A172 (cell line): ENCODE measurements at places on chromosomes 6 and 20. TPM values are rescaled to one million over a fixed set of nuclear protein-coding genes. Genes with fewer than 3 reads are reported as not detected.

- DNase-seq = no peak
These were observed 51.3 kb downstream of the GCLC start for GRCh38 chr6:53493635-53494025.

DNA sequence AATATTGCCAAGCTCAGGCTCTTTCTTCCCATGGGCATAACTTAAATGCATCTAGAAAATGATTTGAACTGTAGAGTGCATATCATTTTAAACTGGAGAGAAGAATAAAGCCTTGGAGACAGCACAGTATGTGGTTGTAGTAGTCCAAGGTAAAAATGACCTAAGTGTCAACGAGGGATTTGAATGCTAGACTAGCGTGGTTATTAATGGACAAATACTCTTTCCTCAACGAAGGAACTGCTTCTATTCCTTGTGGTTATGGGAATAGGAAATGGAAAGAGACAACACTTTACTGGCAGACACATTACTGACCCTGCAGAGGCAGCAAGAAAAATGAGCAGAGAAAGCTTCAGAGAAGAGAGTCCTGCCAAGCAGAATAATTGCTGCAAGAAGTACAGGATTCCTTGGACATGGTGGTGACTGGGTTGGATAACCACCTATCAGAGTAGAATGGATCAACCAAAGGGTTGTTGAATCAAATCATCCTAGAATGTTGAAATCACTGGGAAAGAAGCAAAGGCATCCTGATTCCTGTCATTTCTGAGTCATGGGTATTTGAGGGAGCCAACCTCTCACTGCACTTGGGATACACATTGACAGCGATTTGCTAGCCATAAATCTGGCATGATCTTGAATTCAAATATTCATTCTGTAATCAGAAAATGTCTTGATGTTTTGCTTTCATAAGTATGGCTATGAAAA lies 258.1 kb upstream of the EPHA7 start:
- no peak for DNase-seq

Gene CST5
- not detected in 2 replicates for total RNA-seq

- DNase-seq = no peak
These were observed 56.5 kb upstream of the DST start for GRCh38 chr6:56699066-56699654.

DNA sequence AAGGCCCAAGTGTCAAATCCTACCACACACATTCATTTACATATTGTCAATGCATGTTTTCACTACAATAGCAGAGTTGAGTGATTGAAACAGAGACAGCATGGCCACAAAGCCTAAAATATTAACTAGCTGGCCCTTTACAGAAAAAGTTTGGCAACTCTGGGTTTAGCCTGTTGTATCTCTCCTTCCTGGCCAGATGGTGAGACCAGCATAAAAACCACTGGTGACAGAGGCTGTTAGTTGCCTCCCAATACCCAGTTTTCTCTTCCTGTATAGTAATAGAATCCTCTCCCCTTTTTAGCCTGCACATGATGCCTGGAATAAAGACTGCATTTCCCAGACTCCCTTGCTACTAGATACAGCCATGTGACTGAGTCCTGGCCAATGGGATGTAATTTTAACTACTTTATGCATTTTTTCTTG lies 100.0 kb upstream of the TAB2 start:
- DNase-seq = no peak

Gene FKBP1A
- 149 and 200 TPM in 2 replicates for total RNA-seq

Gene CDH22
- not detected in 2 replicates for total RNA-seq

Gene PAK5
- total RNA-seq = not detected in 2 replicates

DNA sequence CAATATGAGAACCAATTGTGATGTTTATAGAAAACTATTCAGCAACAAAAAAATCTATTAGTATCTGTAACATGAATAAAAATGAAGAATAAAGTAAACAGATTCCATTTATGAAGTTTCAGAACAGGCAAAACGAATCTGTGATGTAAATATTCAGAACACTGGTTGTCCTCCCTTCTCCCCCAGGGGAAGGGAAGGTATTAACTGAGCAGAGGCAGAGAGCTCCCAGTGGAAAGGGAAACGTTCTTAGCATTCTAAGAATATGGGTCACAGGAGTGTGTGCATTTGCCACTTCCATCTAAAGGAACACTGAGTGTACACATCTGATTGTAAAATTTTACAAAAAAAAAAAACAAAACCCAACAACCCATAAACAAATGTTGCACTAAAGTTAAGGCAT lies 23.1 kb downstream of the SPAG4 start:
- no peak for DNase-seq

Gene DDO
- total RNA-seq = 3.5 and 6.0 TPM in 2 replicates

GRCh38 chr6:38460186-38460585 lies 179.5 kb downstream of the BTBD9 start:
- DNase-seq = no peak

Gene EBF4
- 5.2 and 7.2 TPM in 2 replicates for total RNA-seq

DNA sequence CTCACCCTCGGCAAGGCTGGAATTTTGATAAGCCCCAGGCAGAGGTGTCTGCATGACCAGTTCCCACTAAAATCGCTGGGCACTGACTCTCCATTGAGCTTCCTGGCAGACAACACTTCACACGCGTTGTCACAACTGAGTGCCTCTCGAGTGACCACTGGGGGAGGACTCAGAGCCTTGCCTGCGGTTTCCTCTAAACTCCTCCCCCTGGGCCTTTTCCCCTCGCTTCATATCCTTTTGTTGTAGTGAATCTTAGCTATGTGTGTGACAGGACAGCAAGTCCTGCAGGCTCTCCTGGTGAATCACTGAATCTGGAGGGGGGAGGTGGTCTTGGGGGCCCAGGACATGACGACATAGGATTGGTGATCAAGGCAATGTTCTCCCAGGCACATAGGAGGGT lies 670.8 kb downstream of the PRKN start:
- DNase-seq = peak; percentile 47

GRCh38 chr6:149834513-149835481 lies 29.4 kb downstream of the LRP11 start:
- DNase-seq = peak; percentile 60

Gene C20orf96
- 3.1 and 3.8 TPM in 2 replicates for total RNA-seq

DNA sequence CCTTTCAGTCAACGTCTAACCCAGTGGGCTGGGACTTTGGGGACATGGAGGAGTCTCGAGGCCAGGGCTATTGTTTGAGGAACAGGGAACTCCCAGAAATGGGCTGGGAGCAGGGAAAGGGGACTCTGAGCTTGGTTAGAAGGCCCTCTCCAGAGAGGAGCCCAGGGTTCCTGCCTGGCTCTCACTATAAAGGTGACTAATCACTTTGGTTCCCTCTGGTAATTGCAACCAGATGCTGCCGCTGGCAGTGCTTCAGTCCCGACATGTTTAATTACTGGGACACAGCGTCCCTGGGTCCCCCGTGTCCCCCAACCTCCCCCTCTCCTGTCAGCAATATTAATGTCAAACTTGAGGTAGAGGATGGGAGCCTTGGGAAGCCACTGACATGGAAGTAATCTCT lies 5.0 kb upstream of the GDF5 start:
- DNase-seq = peak; percentile 91

GRCh38 chr20:35893942-35894341 lies 60.4 kb downstream of the SCAND1 start:
- no peak for DNase-seq

Gene RIPOR2
- 0.53 TPM in 1 of 2 replicates, not detected in the other for total RNA-seq

DNA sequence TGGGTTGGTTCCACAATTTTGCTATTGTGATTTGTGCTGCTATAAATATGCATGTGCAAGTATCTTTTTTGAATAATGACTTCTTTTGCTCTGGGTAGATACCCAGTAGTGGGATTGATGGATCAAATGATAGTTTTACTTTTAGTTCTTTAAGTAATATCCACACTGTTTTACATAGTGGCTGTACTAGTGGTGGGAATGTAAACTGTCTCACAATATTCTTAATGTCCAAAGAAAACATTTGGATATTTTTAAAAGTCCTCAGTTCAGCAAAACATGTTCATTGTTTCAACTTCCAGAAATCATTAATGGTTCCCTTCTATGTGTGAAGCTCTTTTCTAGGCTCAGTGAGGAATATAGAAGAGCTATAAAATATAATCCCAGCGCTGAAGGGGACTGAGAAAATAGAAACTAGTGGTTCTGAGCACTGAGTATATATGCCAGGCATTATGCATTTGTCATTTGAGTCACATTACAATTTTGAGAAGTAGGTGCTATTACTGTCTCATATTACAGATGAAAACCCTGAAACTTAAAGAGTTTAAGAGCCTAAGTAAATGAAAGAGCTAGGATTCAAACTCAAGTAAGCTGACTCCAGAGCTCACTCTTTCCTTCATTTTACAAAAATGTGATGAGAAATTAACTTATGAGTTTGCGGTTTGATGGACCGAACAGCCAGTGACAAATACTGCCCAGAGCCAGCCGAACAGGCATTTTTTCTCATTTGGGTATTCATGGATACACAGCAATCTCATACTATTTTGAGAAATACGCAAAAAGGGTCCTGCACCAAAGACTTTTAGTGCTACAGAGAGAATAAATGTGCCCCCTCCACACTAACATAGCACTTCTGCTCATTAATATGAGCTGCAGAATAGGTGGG lies 250.1 kb downstream of the TBX18 start:
- no peak for DNase-seq

DNA sequence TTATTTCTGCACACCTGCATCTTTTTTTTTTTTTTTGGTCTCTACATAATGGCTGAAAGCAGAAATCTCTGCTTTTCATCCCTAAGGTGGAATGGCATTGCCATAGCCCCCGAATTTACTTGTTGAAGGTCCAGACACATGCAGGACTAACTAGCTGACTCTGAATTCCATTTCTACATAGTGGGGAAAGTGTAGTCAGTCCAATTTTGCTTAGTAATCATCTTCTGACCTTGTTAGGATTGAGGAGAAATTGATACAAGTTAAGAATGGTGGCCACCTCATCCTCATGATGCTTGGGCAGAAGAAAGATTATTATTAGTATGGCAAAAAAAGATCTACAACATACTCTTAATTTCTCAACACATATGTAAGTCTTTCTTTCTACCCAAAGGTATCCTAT lies 16.4 kb upstream of the FAM83B start:
- DNase-seq = no peak

- DNase-seq = no peak
These were observed 15.8 kb upstream of the MAFB start for GRCh38 chr20:40704828-40705227.

Gene EXOC2
- total RNA-seq = 36.5 and 39.0 TPM in 2 replicates

GRCh38 chr20:57573894-57574293 lies 13.0 kb downstream of the PCK1 start:
- no peak for DNase-seq

DNA sequence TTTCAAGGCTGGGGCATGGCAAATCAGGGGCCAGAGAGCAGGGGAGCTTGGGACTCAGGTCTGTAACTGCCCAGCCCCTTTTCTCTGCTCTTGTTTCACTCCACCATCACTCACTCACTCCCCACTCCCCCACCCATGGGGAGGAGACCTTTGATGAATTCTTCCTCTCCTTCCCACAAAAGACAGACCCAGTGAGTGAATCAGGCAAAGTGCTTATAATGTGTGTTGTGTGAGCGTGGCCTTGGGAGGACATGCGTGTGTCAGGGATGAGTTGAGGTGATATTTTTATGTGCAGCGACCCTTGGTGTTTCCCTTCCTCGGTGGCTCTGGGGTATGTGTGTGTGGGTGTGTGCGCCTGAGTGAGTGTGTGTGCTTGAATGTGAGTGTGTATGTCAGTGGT lies 1.0 kb upstream of the CUL9 start:
- DNase-seq = no peak

Gene ID4
- total RNA-seq = 0.22 and 3.8 TPM in 2 replicates

Gene SNAI1
- 0.62 and 2.6 TPM in 2 replicates for total RNA-seq

Gene PRDM13
- not detected in 2 replicates for total RNA-seq

Gene ZSCAN23
- total RNA-seq = 1.0 and 3.2 TPM in 2 replicates

DNA sequence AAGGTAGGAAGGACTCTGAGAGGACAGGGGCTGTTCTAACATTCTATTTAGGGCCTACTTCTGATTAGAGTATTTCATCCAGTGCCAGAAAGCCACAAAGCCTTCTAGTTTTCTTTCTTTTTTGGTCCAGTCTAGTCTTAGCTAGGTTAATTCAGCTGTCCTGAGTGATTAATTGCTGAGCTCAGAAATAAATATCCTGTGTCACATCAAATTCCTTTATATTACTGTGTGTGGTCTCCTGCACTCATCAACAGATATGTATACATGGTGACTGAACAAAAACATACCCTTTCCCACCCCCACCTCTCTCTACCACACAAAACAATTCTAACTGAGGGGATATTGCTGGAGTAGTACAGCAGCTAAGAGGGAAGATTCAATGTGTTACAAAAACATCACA lies 601.5 kb upstream of the NRSN1 start:
- no peak for DNase-seq

Gene GRM1
- 0.10 TPM in 1 of 2 replicates, not detected in the other for total RNA-seq

- DNase-seq = peak; percentile 76
These were observed 65.7 kb downstream of the EPM2A start for GRCh38 chr6:145669627-145670034.

DNA sequence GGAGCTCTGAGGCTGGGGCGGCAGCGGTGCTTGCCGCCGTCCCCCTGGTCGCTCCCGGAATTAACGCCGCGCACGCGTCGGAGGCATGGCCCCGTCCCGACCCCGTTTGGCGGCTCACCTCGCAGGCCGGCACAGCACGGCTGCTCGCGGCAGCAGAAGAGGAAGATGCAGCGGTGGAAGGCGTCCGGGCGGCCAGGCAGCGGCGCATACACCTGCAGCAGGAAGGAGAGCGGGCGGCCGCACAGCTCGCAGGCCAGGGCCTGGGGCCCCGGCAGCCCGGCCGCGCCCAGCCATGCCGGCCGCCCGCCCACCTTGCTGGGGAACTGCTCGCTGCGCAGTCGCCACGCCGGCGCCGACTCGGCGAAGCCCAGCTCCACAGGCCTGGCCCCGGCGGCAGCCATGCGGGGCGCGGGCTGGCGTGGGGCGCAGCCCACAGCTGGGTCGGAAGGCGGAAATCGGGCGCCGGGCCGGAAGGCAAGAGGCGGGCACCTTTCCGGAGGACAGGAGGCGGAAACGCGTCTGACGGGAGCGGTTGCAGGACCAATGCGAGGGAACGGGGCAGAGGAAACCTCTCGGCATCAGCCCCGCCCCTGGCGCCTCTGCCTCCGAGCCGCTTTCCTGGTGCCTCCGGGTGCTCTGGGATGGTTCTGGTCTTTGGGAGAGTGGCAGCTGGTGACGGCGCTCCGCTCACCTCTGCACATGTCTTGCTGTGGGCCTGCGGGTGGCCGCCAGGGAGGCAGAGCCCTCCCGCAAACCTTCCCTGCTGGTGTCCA lies at the start of gene PDCD2:
PDCD2 (minus strand) TSS at position 457 of the 773 bp plus-strand sequence; CDS start at position 401, 56 bp downstream.
- peak; percentile 84 for DNase-seq

Gene AARS2
- 17.4 and 20.8 TPM in 2 replicates for total RNA-seq

GRCh38 chr6:154488802-154489437 lies 21.6 kb downstream of the CNKSR3 start:
- DNase-seq = peak; percentile 66

DNA sequence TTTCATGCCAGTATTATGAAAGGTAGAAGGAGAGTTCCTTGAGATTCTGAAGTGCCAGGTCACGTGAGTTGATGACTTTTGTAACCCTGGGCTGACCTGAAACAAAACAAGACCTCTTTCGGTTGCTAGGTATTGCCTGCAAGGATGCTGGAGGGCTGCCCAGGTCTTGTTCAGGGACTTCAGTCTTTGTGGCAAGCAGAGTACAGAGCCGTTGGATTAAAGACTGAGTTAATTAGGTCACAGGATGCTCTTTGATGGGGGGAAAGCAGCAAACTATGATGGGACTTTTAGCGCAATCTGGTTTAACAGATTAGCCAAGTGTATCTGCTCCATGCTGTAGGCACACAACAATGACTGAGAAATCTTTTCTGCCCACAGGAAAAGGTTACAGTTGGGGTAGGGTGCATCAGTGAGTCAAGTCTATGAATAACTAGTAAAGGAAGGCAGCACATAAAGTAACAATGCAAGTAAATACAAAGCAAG lies 12.8 kb upstream of the ELOVL5 start:
- no peak for DNase-seq

GRCh38 chr6:100479179-100480035 lies 14.7 kb upstream of the SIM1 start:
- peak; percentile 51 for DNase-seq

Gene CCN6
- total RNA-seq = not detected in 2 replicates
